Tibial nerve (tissue), 4 donors: ENCODE measurements at places on chromosomes 7 and 10.

DNA sequence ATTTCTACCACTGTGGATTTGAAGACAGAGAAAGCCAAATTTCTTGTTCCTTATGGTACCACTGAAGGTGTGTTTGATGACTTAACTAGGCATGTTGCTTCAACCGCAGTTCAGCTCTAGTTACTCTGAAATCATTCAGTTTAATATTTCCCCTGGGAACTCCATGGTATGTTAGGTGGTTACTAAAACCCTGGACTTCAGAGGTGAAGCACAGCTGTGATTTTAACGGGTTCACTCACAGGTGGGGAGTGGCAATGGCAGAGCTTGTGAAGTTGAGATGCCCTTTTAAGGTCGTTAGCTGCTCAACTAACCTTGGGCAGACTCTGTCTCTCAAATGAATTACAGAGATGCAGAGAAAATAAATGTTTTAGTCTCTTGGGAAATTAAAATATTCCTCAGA is 163.6 kb upstream of the PHYHIPL start:
- DNase-seq, result no peak

DNA sequence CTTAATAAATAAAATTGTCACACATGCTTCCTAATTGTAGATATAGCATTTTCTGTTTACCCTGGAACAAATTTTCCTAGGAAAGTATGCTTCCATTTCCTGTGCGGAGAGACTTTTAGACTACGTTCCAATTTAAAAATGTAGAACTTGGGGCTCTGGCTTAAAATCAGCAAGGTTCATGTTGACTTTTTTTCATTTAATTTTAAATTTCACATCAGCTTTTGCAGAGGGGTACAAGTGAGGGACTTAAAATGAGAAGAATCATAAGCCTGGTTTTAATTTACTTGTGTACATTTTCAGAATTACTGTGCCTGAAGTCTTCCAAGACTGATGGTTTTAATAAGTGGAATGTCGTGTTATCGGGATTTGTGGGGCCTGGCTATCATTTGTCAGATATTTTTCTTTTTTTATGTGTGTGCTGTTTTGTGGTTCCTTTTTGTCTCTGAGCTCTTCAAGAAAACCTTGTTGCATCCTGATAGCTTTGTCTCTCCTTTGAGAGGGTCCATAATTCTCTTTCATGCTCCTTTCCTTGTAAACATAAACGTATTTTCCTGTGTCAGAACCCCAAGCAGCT is 8.8 kb upstream of the ATRNL1 start:
- DNase-seq, result no peak

DNA sequence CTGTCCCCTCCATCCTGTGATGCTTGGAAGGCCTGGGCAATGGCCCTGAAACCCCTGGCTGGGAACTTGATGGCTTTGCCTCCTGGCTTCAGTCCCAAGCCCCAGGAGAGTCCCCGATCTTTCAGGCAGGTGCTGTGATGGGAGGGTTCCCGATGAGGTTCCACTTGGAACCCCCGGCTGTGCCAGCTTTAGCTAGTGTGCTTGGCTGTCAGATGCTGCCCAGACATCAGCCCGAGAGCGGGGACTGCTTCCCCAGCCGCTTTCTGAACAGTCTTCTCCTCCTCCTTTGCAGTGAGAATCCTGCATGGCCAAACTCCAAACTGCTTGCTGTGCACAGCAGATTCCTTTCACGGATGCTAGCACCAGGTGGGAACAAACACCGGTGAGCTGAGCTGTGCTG is 58.1 kb downstream of the PKD1L1 start:
- no peak for DNase-seq

- DNase-seq, result no peak
These were observed 22.1 kb downstream of the RASGEF1A start for GRCh38 chr10:43244783-43245182.

DNA sequence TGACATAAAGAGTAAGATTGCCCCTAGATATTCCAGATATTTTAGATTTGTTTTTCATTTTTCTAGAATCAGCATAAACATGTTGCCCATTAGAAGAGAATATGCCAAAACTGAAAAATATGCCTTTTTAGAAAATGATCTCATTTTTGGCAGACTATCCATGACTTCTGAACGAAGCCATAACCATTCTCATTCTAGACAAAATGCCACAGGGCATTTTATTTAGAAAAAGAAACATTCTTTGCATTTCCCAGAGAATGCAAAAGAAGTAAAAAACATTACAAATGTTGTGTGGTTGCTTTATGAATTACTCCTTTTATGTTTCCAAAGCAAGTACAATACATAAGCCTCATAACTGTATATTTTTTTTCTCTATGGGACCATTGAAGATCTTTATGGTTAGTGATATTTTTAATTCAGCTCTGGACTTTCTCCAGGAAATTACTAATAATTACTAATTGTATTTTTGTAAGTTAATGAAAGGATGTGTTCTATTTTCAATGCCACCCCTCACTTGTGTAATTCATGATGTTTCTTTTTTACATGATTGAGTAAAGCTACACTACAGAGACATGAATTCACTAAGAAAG is 109.6 kb upstream of the SEM1 start:
- no peak for DNase-seq

DNA sequence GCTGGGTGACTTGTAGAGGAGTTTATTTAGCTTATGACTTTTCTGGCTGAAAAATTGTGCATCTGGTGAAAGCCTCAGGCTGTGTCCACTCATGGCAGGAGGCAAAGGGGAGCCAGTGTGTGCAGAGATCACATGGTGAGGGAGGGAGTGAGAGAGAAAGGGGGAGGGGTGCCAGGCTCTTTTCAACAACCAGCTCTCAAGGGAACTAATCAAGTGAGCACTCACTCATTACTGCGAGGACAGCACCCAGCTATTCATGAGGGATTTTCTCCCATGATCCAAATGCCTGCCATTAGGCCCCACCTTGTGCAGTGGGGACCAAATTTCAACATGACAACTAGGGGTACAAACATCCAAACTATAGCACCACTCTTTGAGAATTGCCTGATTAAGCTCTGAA is 590.2 kb downstream of the MAGI2 start:
- no peak for DNase-seq

- DNase-seq, result no peak
These were observed 448.2 kb upstream of the FOXK1 start for GRCh38 chr7:4233621-4234497.

- no peak for DNase-seq
These were observed 59.2 kb downstream of the WIPF3 start for GRCh38 chr7:29865526-29865925.

GRCh38 chr7:6420680-6421079 is 27.1 kb downstream of the DAGLB start:
- DNase-seq, result no peak

GRCh38 chr7:94059746-94060145 is 55.6 kb upstream of the BET1 start:
- no peak for DNase-seq

DNA sequence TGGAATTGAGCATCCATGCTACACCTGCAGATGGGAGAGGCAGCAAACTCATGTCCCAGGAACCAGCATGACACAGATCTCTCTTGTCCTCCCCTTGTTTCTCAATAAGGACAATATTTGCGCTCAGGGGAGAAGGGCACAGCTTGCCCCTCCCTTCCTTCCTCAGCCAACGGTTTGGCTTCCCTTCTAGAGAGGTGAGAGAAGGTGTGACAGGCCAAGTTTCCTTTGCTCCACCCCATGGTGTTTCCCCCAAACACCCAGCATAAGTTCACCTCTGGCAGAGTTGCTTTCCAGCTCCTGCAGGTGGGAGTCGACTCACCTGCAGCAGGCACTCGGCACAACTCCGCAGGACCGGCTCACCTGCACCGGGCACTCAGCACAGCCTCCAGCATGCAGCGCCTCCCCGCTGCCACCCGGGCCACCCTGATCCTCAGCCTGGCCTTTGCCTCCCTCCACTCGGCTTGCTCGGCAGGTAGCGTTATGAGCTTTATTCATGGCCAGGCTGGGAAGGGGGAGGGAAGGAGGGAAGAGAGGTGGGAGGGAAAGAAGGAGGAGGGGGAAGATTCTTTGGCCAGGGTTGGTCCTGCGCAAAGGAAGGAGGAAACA is at the start of the genes ATP6V0A4 and TMEM213:
TSS of gene ATP6V0A4 (minus strand) at position 482 of the 606 bp plus-strand sequence. CDS start 26,949 bp downstream, outside the sequence.
TSS of gene TMEM213 (plus strand) at position 280 of the 606 bp plus-strand sequence. CDS start at position 391, 111 bp downstream.
- no peak for DNase-seq

DNA sequence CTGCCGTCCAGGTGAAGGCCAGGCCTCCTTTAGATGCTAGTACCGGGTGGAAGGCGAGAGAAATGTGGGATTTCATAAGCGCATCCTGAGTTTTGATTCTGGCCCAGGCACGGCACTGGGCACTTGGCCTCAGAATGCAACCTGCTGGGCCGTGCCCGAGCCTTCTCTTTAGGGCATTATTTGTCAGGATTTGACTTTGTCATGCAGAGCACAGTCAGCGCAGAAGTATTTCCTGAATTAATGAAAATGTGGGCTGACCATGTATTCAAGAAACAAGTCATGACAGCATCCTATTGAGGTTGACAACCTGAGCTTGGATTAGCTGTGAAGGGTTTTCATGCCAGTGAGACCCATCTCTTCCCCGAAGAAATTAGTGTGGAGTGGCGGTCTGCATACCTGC is 34.4 kb downstream of the RCC1L start:
- DNase-seq, result no peak

GRCh38 chr7:27192546-27193334 is 7.2 kb downstream of the HOXA13 start:
- no peak for DNase-seq

DNA sequence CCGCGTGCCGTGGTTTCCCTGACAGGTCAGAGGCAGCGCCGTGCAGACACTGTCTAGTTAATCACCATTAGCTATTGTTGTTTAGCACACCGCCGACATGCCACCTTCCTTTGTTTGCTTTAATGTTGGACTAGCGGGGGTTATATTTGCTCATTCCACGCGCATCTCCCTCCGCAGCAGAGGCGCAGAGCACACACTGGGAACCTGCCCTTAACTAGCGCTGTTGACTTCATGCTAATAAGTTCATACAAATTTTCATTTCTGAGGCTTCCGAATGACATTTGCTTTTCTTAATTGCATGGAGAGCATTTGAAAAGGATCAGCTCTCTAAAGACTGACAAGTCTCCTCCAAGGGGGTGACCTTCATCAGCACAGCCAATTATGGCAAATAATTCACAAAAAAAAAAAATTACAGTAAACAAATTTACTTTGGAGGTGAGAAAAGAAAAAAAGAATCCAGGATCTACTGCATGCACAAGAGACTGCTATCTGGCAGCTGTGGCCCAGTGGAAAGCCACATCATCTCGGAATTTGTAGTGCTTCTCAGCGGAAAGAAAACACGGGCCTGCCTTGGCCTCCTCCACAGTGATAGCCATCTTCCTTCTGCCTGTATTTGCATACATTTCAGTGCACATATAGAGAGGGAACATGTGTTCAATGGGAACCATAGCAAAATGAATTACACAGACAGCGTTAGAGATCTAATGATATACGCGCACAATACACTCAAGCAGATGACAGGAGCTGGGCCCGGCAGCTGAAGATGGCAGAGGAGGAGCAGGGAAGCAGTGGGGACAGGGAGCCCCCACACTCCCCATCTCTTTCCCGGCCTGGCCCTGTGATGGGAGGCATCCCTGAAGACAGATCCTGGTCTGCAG is 94.2 kb downstream of the EBF3 start:
- no peak for DNase-seq

DNA sequence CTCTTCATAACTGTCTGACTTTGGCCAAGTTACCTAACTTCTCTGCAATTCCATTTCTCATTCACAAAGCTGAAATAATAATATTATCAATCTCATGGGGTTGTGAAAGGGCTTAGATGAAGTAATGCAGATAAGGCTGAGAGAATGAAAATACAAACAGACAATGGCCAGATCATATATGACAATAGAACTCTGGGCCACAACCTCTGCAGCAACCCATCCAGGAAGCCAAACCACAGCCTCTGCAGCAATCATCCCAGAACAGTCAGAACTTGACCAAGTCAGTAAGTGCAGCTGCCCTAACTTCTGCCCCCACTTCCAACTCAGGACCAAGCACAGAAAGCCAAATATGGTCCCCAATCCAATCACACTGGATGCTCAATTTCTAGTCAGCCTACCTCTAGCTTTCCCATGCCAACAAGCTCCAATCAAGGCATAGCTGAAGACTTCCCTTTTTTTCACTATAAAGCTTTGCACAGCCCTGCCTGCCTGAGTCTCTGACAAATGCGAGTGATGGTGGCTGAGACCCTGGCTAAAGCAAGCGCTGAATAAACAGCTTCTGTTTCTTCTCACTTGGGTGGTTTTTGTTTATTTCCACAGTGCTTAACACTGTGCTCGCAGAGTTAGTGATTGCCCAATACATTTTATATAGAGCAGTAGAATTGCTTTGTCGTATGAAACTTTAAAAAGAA is 34.8 kb upstream of the TNPO3 start:
- DNase-seq, result no peak

DNA sequence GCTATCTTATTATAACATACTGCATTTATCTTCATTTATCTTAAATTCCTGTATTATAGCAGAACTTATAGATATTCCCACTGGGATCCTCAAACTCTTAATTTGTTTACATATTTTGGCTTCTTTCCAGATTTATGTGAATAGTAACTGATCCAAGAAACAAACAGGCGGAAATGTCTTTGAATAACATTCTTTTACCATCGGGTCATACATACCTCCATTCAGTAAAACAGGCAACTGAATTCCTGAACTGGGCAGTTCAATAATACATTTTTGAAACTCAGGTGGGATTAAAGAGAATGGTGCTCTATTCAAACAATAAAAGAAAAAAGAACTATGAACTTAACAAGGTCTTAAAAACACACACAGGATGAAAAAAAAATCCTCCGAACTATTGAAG is 337.4 kb downstream of the CRPPA start:
- DNase-seq, result no peak

- no peak for DNase-seq
These were observed 306.4 kb upstream of the MYO3A start for GRCh38 chr10:25627606-25628005.

DNA sequence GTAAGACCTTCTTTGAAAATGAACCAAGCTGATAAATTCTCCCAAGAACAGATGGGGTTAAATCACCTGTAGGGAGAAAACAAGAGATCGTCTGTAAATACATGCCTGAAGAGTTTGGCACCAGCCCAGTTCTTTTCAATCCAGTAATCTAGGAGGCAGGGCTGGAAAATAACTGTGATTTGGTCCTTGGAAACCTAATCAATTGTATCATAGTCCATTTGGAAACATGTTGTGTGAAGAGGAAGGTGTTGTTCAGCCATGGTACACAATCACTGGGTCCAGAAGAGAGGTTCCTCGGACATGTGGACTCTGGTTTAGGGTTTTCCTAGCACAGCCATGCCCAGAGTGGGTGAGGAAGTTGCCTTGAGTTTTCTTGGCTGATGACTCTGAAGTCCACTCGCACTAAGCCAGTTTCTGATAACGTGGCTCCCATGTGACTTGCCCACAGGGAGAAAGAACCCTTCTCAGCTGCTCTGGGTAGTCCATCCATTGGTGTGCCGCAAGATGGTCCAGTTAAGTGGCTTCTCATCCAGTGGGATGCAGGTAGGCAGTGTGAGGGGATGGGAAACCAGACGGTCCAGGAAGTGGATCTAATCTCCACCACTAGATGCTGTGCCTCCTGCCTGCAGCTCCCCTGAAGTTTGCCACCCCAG is 5.1 kb downstream of the BLNK start:
- no peak for DNase-seq
